Posterior cingulate gyrus (tissue), 11 donors: ENCODE measurements at places on chromosomes 7 and 10.
A peak's percentile ranks its signal among the peaks of the same experiment; 100 is the strongest.

- DNase-seq, result no peak
Measured at GRCh38 chr10:118792526-118792925, 37.8 kb upstream of the CACUL1 start.

GRCh38 chr7:47724335-47724982 is 142.5 kb upstream of the TNS3 start:
- no peak for DNase-seq

- DNase-seq, result peak; percentile 40
Measured at GRCh38 chr7:108002726-108003598, at the start of gene LAMB1. Gene LAMB1 (minus strand): TSS chr7:108003161. CDS start chr7:108002885, 276 bp downstream.

DNA sequence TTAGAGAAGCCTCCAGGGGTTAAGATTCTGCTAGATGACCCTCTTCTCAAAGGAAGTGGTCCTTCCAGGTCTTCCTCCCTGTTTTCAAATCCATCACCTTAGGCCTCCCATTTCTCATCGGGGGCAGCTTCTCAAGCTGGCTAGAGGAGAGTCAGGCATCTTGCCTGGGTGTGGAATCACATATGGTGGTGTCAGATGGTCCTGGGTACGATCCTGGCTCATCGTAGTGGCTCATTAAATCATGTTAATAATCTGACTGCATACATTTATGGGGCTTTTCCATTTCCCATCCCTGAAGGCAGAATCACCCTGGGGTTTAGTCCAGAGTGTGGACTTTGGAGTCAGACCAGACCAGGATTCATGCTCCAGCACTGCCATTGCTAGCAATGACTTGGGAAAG is 132.6 kb downstream of the RPS24 start:
- DNase-seq, result no peak

DNA sequence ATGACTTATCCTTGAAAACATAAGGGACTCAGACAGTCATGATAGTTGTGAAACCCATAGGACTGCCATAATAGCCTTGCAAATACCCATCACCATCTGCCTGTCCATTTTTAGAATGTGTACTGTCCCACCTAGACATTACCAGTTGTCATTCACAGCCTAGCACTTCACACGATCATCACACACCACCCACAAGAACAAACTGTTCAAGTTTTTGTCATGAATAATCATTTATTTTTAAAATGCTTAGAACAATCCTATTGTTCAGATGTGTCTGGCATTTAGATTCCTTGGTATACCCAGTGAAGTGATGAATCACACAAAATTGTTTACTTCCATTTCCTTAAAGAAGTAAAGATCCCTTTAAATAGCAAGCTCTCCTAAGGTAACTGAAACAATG is 46.6 kb downstream of the CCDC3 start:
- no peak for DNase-seq

- no peak for DNase-seq
Measured at GRCh38 chr10:3054183-3054850, 13.0 kb upstream of the PFKP start.

DNA sequence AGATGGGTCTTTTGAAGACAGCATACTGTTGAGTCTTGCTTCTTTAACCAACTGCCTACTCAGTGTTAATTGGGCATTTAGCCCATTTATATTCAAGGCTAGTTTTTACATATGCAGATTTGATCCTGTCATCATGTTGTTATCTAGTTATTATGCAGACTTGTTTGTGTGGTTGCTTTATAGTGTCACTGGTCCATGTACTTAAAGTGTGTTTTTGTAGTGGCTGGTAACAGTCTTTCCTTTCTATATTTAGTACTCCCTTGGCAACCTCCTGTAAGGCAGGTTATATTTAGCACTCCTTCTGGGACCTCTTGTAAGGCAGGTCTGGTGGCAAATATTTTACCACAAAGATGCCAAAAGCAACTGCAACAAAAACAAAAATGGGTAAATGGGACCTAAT is 66.7 kb downstream of the TES start:
- no peak for DNase-seq

GRCh38 chr7:51455513-51455912 is 138.9 kb upstream of the COBL start:
- no peak for DNase-seq

- no peak for DNase-seq
Measured at GRCh38 chr7:127850195-127850594, 181.0 kb downstream of the LRRC4 start.

- peak; percentile 79 for DNase-seq
Measured at GRCh38 chr7:135281363-135281949, 47.8 kb downstream of the STRA8 start.

- DNase-seq, result no peak
Measured at GRCh38 chr7:156640949-156641485, 443 bp downstream of the RNF32 start.

DNA sequence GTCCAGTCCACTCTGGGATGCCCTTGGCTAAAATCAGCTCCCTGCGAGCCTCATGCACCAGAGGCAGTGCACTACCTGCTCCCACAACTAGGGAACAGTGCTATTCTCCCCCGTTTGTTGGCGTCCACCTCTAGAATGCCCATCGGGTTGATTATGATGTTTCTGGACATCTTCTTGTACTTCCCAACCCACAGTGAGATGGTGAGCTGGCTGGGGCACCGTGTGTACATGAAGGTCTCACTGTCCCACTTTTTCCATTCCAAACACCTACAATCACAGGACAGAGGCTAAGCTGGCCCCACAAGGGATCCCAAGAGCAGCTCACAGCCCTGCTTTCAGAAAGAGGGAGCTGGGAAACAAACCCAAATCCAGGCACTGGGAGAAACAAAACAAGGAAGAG is 126.2 kb upstream of the ZNF92 start:
- no peak for DNase-seq

- no peak for DNase-seq
Measured at GRCh38 chr7:87032604-87033339, 26.7 kb downstream of the ELAPOR2 start.

GRCh38 chr7:18457832-18458231 is 37.7 kb upstream of the HDAC9 start:
- DNase-seq, result no peak

GRCh38 chr10:74305730-74306129 is 154.7 kb downstream of the ADK start:
- DNase-seq, result no peak

- DNase-seq, result no peak
Measured at GRCh38 chr10:131444862-131445461, 133.4 kb upstream of the TCERG1L start.

DNA sequence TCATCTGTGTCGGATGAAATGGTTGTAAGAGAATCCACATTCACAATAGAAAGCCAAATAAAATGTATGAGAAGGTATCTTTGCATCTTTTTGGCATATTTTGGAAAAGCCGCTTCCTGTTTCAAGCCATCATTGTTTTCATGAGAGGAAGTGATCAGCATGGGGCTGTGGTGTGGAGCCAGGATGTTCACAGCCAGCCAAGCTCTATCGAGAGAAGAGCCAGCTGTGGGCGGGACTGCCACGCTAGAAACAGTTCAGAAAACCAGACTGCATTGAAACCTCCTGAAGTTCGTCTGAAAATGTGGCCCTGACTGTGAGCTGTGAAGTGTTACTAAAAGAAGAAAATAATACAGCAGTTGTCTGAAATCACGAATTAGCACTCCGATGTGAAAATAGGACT is 21.2 kb upstream of the NPS start:
- DNase-seq, result peak; percentile 58

DNA sequence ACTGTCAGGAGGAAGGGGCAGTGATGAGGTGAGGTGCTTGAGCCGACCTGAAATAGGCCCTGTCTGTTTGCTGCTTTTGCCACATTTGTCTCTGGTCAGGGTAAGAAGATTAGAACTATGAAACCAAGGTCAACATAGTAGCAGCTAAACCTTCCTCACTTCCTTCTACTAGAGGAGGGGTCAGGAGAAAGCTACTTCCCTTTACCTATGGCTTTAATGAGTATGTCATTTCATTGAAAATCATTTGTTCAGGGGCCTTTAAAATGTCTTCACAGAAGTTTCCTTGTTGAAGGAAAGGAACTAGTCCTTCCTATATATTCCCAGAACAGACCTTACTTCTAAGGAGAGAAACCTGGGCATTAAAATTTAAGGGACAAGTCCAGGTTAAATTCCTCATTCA is 19.0 kb downstream of the HYAL4 start:
- DNase-seq, result no peak

DNA sequence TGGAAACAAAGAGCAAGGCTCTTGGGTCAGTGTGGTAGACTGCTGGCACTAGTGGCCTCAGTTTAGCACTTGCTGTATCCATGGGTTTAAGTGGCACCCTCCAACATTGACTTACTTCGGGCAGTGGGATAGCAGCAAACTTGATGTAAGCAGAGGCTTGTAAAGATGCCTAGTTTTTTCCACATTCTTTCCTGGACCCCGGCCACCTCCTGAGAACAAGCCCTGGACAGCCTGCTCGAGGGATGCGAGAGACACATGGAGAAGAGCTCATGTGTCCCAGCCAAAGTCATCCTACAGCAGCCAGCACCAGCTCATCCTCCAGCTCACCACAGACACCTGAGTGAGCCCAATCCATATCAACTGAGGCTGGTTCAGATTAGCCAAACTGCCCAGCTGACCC is 142.7 kb upstream of the PCBD1 start:
- no peak for DNase-seq

- no peak for DNase-seq
Measured at GRCh38 chr7:151923097-151923876, 33.0 kb upstream of the GALNTL5 start.

- no peak for DNase-seq
Measured at GRCh38 chr7:19110776-19111175, 6.7 kb downstream of the TWIST1 start.

GRCh38 chr10:71912431-71912830 is 51.8 kb upstream of the CHST3 start:
- DNase-seq, result no peak

- DNase-seq, result no peak
Measured at GRCh38 chr10:118277871-118278270, 64.3 kb downstream of the FAM204A start.

- no peak for DNase-seq
Measured at GRCh38 chr7:151286148-151286547, 37.7 kb upstream of the SMARCD3 start.

GRCh38 chr10:117615649-117616048 is 73.1 kb downstream of the EMX2 start:
- DNase-seq, result no peak

DNA sequence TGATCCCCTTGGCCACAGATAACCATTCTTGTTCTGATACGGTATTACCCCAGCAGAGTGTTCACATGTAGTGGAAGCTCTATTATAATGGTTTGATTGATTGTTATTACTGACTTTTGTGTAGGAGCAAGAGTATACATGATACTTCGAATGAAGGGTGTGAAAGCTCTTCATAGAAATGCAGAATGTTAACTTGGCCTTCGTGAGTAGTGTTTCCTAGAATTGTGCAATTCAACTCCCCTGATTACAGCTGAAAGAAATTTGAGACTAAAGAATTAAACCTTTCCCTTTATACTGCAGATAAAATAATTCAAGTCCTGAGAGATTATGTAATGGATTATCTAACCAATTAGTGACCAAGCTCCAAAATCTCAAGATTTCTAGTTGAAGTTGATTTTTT is 38.2 kb downstream of the MKLN1 start:
- no peak for DNase-seq

- no peak for DNase-seq
Measured at GRCh38 chr7:70942791-70943190, 189.2 kb upstream of the GALNT17 start.

DNA sequence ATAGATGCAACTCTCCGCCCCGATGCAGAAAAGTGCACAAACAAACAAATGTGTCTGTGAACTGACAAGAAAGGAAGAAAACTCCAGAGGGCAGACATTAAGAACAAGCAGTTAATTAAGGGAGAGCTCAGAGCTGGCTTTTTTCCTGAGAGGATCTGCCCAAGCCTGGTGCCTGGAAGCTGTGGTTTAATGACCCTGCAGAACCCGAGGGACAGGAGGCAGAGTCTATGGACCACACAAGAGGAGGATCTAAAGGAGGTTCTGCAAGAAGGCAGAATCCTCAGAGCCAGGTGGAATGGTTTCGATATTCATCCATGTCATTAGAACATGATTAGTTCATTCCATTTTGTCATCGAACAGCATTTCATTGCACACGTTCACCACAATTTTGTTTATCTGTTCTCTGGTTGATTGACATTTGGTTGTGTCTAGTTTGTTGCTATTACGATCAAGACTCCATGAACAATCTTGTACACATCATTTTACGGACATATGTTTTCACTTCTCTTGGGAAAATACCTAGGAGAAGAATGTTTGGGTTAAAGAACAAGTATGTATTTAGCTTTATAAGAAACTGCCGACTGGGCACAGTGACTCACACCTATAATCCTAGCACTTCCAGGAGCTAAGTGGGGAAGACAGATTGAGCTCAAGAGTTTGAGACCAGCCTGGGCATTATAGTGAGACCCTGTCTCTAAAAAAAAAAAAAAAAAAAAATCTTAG is 560.2 kb downstream of the CALN1 start:
- no peak for DNase-seq

- DNase-seq, result no peak
Measured at GRCh38 chr10:44313761-44314165, 71.1 kb downstream of the CXCL12 start.

DNA sequence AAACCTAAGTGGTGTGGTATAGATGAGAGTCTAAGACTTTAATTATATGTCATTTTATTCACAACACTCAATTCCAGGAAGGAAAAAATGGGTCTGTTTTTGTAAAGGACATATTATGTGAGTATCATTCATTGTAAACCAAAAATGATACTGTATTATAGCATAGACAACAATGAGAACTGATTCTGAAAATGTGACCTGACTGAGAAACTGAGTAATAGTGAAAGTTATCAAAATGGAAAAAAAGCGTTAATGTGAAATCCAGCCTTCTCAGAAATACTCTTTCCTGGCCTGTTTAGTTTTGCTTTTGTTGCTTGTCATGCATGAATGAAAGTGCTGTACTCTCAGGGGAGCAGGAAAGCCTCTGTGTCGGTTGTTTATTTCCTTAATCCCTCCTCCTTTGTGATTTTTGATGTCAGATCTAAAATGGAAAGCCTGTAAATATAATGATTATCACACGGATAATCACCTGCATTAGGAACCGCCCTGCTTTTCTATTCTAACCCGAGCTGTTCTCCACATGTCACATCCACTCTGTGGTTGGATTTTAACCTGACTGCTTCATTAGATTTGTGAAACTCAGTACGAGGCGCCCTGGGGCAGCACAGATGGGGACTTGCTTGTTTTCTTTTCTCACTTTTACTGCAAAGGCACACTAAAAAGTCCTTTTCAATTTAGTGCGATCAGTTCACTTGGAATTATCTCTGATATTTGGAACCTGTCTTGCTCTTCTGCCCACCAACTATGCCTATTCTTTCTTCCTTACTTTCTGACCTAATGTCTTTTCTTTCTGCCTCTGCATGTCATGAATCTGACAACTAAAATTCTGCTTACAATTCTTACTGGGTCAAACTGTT is 240.9 kb upstream of the KAT6B start:
- no peak for DNase-seq
